A549 treated with Hydrocortisone at 1 μM for 4 hours (cell line): ENCODE measurements at places on chromosomes 16 and 17. TPM values are rescaled to one million over a fixed set of nuclear protein-coding genes. Genes with fewer than 3 reads are reported as not detected.

TRPV3 gene
- total RNA-seq, result 0.30 to 0.40 TPM (median 0.36 TPM) in 5 replicates

DNASE1L2 gene
- 0.48 to 1.4 TPM (median 1.2 TPM) in 5 replicates for total RNA-seq

BRD7 gene
- total RNA-seq, result 51.7 to 62.9 TPM (median 55.5 TPM) in 5 replicates

SOX8 gene
- 2.1 to 3.0 TPM (median 2.7 TPM) in 5 replicates for total RNA-seq

PARD6A gene
- 1.5 to 2.4 TPM (median 2.2 TPM) in 5 replicates for total RNA-seq

SLC47A1 gene
- total RNA-seq, result 19.3 to 24.3 TPM (median 20.6 TPM) in 5 replicates

EPOP gene
- total RNA-seq, result 10.9 to 12.9 TPM (median 12.0 TPM) in 5 replicates
